OCI-M1 (cell line): ENCODE measurements at places on chromosomes 4 and X.

DNA sequence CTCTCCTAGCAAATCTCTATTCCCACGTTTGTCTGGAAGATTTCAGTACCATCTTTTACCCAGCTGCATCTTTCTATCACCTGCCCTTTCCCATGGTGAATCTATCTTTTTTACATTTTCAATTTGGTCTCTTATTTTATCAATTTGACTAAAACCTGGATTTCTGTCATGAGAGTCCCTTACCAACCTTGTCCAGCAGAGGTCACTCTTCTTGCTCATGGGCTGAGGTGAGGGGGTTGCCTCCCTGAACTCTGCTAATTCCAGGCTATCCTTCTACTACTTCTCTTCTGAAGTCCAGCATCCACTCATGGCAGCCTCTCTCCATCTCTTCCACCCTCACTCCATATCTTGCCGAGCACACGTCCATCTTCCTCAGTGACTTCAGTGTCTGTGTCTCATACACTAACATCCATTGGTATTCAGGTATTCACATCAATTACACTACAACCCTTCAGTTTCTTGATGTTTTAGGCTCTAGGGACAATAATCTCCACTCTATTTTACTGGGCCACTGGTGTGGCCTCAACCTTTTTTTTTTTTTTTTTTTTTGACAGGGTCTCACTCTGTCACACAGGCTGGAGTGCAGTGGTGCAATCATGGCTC lies 17.8 kb upstream of the ZNF827 start:
- DNase-seq = peak; percentile 72

GRCh38 chr4:8191136-8191747 lies 7.8 kb upstream of the SH3TC1 start:
- DNase-seq = peak; percentile 28

- peak; percentile 73 for DNase-seq
Observed at GRCh38 chrX:153708415-153708814, 15.8 kb downstream of the BCAP31 start.

DNA sequence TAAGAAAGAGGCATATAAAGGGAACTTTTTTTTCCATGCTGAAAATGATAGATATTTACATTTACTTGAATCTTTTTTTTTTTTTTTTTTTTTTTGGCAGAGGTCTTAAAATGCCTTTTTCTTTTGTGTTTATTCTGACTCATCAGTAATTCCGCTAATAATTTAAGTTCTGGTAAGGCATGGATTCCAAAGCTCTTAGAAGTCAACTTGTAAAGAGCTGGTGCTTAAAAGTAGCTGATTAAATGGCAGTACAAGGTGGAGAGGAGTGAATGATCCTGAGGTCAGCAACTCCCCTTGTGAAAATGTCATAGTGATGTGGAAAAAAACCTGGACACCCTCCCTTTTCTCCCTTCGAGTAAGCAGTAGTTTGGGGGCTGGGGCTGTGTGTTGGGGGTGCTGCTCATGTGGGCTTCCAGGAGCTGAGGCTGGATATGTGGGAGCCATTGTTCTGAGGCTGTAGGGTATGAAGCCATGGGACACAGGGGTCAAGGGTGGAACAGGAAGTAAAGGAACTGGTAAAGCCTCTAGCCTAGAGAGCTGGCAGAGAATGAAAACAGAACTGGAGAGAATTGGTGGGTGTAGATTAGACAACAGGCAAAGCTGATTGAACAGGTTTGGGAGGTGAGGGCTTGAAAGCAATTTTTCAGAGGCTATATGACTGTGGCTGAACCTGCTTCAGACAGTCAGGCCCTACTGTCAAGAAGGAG lies 41.0 kb upstream of the PITX2 start:
- DNase-seq = no peak

GRCh38 chr4:153215921-153216320 lies 11.7 kb downstream of the TRIM2 start:
- DNase-seq = no peak

DNA sequence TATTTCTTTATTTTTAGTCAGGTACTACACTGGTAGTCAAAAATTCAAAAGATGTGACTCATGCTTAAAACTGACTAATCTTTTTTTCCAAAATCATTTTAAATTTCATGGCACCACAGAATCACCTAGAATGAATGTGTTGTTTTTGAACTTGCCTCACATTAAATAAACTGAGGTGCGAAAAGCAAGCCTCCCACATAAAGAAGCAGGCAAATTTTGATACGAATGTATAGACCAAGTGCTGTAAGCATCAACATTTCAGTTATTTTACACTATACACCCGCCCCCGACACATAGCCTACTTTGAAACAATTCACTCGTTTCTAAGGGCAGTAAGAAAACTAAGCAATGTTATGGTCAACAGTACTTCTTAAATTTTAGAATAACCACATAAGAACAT lies 94.3 kb downstream of the MRPL1 start:
- DNase-seq = no peak

GRCh38 chrX:129115104-129115503 lies 408.2 kb downstream of the SMARCA1 start:
- peak; percentile 64 for DNase-seq

- DNase-seq = no peak
Observed at GRCh38 chrX:1475481-1475880, 22.8 kb upstream of the ASMTL start.

- peak; percentile 81 for DNase-seq
Observed at GRCh38 chr4:114807759-114808404, 209.3 kb downstream of the UGT8 start.

DNA sequence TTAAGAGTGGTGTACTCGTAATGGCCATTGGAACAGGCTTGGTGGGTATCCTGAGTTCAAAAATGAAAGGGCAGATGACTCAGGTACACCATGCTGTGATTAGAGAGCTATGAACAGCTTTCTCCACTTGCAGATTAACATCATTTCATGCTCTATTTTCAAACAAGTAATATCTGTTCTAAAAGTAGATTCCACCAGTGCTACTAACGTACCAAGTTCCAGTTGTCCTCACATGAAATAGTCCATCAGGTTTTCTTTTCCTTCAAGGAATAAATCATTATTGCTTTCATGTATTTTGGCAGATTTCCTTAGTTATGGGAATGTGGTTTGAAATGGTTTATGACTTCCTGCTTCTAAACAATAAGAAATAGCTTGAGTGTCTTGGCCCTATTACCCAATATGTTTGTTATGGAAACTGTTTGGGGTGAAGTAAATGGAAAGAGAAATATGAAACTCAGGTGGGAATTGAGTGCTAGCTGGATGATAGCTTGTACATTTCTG lies 49.9 kb downstream of the PCDH7 start:
- no peak for DNase-seq

- DNase-seq = peak; percentile 57
Observed at GRCh38 chrX:140766024-140766611, 56.6 kb downstream of the LINC00632 start.
